ENCODE measurements at places on chromosomes 7 and 10.

GRCh38 chr10:5833814-5834213 lies 20.6 kb upstream of the GDI2 start:
- no peak for DNase-seq

GRCh38 chr10:72133517-72133916 lies 45.2 kb upstream of the SPOCK2 start:
- DNase-seq = no peak

DNA sequence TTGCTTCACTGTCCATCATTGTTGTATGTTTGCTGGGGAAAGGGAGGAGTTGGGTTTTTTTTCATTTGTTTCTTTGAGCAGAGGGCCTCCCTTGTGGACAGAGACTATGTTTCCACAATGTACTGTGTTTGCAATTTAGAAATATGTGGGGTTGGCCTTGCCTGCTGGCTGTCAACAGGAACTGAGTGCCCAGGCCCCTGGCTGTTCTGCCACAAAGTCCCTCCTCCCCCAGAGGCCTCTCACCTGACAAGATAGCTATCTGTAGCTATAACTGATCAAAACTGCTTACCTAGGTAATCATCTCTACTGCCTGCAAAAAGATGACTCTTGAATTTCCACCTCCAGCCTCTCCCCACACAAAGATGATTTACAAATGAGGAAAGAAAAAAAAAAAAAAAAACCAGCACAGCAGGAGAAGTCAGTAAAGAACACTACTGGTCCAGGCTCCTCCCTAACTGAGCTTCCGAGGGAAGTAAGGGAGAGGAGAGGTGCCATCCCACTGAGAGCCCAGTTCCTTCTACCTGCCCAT lies 121.8 kb downstream of the SGMS1 start:
- no peak for DNase-seq

DNA sequence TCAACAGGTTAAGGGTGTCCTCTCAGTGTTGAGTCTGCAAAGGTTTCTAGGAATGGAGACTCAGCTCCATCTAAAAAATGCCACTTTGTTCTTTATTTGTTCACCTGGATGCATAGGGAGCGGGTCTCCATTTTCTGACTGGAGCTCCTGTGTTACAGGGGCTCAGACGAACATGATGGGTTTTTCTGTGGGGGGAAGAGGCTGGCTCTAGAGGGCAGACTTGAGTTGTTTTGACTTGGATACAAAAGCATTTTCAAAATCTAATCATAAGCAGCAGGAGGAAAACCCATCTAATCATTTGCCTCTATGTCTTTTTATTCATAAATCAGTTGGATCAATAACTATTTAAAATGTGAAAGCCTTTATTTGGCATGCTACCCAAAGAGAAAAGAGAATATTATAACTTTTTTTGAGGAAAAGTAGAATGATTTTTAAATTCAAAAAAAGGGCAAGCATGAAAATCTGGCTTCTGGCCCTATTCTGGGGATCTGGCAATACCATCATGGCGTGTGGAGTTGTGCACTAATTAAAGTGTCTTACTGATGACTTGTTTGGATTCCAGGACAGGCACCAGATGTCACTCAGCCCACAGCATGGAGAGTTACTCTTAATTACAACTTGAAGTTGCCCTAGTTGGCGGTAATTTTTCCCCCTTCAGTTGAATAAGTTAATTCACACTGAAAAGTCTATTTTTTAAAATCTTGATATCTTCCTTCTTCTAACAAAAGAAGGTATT lies 594.9 kb downstream of the REEP3 start:
- DNase-seq = no peak

GRCh38 chr7:155009570-155010157 lies 6.7 kb upstream of the PAXIP1 start:
- DNase-seq = no peak

GRCh38 chr7:149524394-149524793 lies 26.8 kb upstream of the ZNF746 start:
- no peak for DNase-seq

- DNase-seq = no peak
These were observed 3.7 kb downstream of the SND1 start for GRCh38 chr7:127655720-127656119.

DNA sequence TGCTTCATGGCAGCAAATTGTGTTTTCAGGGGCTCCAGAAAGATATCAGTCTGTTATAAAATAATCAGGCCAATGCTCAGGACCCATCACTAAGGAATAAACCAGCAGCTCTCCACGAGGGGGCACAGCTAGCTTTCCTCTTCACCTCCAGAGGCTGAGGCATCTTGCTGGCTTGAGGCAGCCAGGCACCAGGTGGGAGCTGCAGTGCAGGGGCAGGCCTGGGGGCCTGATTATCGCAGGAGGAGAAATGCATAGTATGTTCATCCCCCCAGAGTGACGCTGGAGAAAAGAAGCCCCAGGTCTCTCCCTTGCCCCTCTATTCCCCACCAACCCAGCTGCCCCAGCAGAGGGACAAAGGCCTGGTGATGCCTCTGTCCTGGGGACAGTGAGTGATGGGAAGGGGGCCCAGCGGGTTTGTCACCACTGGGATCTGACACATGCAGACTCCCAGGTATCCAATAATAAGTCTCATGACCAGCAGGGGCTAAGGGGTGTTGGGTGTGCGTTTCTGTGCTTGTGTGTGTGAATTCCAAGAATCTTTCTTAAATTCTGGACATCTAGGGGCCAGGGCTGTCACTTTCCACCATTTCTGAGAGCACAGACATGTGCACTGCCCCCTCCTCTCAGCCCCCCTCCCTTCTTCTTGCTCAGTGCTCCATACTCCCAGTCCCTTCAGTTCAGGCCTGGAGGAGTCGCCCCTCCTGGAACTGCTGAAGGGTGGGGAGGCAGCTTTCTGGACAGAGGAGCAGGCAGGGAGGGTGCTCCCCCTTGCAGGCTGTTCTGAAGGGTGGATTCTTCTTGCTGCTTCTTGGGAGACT lies 128.1 kb upstream of the FAM20C start:
- no peak for DNase-seq

- no peak for DNase-seq
These were observed 105.5 kb upstream of the SGCE start for GRCh38 chr7:94761451-94761850.

GRCh38 chr10:11685787-11686218 lies 56.4 kb upstream of the ECHDC3 start:
- no peak for DNase-seq

DNA sequence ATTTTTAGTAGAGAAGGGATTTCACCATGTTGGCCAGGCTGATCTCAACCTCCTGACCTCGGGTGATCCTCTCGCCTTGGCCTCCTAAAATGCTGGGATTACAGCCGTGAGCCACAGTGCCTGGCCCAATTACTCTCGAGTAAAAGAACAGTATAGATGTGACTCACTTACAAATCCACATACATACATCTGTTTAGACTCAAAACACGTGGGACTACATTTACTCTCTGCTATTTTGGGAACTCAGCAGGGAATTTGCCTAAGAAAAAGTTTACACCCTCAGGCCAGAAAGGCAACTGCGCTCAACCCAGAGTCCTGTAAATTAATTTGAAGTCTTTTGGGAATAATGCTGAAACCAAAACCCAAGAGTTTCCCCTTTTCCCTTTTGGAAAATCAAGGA lies 289.7 kb downstream of the KLF6 start:
- DNase-seq = no peak

DNA sequence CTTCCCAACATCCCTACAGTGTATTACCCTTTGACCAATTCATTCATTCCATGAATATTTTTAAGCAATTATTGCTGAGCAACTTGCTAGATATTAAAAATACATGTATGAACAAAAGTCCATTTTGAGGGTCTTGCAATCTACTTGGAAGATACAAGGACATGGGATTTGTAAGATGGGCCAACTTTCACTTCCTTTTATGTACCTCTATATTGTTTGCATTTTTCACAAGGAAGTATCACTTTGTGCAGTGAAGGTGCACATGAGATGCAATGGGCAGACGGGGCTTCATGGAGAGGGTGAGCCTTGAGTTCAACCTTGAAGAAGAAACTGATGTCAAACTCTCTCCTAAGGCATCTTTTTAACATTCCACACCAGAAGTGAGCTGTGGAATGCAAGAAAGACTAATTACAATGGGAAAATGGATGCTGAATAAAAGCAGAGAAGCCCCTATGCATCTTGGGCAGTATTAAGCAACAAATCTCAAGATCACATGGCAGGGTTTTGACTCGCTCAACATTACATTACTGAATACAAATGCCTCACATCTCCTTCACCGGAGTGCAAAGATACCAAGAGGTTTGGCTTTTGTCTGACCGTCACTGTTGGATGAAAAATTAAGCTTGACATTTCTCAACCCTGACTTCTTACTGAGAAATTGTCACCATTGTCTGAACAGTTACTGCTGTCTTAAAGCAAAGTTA lies 341.5 kb downstream of the ELMO1 start:
- no peak for DNase-seq

DNA sequence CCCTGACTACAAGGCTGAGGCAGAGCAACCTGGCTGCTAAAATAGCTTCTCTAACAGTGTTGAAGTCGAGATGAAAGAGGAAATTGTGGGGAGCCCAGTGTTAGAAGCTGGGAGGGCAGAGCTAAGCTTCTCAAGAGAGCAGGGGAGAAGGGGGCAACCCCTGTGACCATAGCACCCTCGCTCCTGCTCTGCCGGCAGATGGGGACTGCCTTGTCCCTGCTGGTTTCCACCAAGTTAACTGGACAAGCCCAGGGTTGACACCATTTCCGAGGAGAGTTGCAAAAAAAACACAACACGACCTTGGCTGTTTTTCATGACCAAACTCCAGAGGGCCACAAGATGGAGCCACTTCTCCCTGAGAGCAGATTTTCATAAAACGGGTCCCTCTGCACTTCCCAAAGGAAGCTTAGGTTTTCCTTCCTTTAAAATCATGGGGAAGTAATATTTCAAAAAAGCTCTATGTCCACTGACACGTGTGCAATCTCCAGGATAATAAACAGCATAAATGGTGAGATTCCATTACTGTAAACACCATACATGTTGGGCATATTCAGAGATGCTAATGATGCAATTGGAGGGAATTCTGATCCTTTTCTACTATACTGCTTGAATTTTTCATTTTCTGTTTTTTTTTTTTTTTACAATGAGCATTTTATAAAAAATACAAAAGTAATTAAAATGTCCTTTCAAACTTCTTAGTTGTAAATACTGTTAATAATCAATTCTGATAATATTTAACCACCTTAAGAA lies 140.4 kb downstream of the PIP4K2A start:
- no peak for DNase-seq

- no peak for DNase-seq
These were observed 153.3 kb downstream of the UBE2H start for GRCh38 chr7:129799350-129799955.

GRCh38 chr10:77007834-77008233 lies 629.8 kb downstream of the KCNMA1 start:
- no peak for DNase-seq

- no peak for DNase-seq
These were observed 311.6 kb downstream of the PCLO start for GRCh38 chr7:82851121-82851520.

GRCh38 chr10:110022716-110023504 lies 15.1 kb downstream of the ADD3 start:
- DNase-seq = no peak

GRCh38 chr7:22223807-22224206 lies 133.1 kb downstream of the RAPGEF5 start:
- no peak for DNase-seq

- DNase-seq = no peak
These were observed 463.2 kb upstream of the C7orf33 start for GRCh38 chr7:148127374-148127773.

DNA sequence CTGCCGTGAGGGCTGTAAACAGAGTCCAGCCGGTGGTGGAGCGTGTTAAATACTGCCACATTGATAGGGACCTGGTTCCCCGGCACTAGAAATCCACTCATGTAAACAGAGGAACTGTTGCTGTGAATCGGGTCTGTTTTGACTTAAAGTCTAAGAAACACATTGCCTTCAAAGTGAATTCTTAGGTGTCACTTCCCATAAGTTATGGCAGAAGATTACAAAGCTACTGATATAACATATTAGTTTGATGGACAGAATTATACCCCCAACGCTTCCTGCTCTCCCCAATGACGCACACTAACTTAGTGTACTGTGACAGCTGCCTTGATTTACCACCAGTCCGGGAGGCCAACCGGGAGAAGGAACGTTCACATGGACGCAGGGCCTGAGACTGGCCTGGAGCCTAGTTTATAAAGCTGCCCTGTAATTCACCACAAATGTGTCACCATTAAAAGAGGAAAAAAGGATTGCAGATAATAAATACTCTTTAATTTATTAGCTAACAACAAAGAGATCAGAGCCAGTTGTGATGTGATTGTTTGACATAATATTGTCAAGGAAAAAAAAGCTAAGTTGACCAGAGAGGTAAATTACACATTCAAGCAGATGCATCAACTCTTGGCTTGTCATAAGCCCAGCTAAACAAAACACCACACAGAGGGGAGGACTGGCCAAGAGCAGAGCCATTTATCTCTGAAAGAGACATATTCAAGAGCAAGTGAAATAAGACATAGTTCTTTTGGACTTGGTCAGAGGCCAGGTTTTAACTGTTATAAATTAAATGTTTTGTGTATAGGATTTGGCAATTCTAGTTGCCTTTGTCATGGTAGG lies 820.6 kb downstream of the LRMDA start:
- DNase-seq = no peak
